Activated T-helper 9 cell treated with anti-CD3 and anti-CD28 coated beads, Interleukin-2, amount 50 U/mL, for 16 hours (primary cell): ENCODE measurements at places on chromosomes 3 and 15.

DNA sequence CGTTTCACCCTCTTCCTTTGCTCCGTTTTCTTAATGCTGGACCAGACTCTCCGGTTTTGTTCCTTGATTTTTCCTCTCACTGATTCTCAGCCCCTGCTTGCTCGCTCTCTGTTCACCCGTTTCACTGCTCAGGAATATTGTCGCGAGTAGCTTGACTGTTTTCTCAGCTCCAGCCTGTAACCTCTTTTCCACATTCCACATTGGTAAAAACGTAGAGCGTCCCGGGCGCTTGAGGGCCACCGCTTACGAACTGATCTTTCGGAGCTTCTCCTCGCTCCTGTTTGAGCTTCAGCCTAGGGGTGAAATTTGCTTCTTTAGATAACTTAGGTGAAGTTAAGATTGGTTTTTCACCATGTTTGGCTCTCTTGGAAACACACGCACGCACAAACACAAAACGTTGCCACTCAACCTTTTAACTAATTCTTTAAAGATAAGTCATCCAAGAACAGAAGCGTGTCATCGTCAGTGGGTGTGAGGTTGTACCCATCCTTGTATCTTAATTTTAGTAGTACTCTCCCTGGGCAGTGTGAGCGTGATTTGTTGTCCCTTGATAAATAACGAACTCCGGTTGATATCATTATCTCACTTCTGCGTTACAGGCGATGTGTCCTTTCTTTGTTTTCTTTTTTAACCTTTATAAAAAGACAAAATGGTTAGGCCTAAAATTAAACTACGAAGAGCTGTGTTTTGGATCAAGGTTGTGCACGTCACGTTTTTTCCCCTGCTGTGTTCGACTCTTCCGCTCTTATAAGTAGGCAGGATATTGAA is 1.0 kb downstream of the PAK2 start:
- DNase-seq = peak; percentile 15

DNA sequence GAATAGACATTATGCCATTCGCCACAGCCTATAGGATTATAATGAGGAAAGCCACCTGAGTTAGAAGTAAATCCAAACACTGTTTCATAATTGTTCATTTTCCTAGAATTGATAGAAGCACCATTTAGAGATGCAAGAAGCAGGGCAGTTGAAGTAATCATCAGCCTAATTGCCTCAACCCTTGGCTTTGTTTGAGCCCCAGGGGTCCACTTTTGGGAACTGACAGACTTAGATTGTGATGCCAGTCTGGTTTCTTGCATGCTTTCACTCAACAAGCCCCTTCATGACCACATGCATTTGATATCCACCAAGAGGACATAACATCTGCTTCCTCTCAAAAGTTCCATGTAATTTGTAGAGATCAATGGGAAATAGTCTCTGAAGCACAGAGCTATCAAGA is 97.2 kb upstream of the COL8A1 start:
- DNase-seq = no peak

- no peak for DNase-seq
Observed at GRCh38 chr3:106582151-106582550, 713.3 kb upstream of the CBLB start.

DNA sequence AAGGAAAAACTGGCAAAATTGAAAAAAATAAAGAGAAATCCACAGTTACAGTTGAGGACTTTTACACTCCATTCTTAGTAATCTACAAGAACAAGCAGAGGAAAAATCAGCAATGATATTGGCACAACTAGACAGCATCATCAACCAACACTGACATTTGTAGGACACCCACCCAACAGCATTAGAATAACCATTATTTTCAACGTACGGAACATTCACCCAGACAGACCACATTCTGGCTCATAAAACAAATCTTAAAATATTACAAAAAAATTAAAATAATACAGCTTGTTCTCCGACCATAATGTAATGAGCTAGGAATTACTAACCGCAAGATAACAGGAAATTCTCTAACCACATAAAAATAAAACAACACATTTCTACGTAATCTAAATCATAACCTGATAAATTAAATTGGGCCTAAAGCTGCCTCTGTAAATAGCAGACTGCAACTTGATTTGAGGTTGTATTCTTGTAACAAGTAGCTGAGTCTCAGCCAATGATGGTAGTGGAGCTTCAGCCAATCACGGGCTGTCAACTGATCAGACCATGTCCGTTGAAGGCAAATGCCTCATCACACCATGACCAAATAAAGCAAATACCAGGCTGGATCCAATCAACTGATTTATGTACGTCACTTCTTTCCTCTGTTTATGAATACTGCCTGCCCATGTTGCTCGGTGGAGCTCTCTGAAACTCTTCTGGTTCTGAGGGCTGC is 9.2 kb downstream of the PLSCR4 start:
- DNase-seq = no peak

GRCh38 chr3:141388823-141389621 is 20.7 kb downstream of the ZBTB38 start:
- no peak for DNase-seq

DNA sequence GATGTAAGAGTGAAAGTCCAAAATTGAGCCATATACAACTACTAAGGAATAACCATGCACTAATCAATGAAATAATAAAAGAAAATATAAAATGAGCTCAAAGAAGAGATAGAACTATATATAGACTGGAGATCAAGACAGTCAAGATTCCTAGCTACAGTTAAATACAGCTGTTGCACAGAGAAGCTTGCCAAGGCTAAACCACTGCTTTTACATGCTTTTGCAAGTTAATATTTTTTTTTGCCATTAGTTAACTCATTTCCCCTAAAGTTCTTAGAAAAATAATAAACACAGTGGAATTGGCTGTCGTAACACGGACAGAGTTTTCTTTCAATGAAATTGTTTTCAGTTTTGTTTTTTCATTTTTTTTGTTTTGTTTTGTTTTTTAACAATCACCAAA is 123.0 kb downstream of the VGLL3 start:
- no peak for DNase-seq

GRCh38 chr15:52558196-52558595 is 10.6 kb downstream of the ARPP19 start:
- DNase-seq = peak; percentile 29

DNA sequence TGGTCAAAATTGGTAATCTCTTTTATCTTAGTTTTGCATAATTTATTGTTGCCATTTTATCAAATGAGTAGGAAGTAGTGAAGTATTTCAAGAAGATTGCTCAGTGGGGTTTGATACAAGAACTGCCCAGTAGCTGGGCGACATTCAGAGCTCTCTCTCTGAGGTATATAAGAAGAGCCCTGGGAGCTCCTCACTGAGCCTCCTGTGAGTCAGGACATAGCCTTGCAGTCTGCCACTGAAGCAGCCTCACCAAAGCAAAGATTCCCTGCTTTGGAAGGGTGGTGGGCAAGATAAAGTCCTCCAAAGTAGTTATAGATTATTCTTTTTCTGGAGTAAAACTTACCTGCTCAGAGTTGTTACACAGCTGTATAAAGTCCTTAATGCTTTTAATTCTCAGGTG is 26.1 kb downstream of the SKIL start:
- no peak for DNase-seq

DNA sequence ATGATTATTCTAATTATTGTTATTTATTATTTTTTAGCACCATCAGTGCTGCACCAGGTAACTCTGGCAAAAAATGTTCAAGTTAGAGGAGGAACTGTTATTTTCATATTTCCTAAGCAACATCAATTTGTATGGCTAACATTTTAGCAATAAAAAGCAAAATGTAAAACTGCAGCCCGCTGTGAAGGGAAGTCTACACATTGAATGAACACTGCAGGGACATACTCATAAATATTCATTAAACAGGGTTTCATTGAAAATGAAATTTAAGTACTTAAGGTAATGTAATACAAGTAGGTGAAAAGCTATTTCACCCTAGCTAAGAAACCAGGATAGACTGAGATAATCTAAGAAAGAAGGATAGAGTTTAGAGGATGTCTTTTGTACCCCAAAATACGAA is 532.7 kb downstream of the NLGN1 start:
- DNase-seq = no peak

DNA sequence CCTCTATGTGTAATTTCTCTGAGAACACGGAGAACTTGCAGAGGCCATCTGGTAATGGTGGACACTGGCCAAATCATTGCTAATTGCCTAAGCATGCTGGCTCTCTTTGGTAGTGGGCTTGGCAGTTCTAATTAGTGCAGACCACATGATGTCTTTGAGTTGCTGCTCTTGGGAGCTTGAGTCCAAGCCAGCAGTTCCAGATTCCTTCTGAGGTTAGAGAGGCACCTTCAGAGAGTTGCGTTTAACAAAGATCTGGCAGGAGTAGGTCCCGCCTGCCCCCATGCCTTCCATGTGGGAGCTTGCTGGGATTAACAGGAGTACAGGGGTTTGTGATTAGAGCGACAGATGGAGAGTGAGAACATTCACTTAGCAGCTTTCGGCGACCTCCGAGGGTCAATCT is 449.0 kb upstream of the LMCD1 start:
- no peak for DNase-seq

DNA sequence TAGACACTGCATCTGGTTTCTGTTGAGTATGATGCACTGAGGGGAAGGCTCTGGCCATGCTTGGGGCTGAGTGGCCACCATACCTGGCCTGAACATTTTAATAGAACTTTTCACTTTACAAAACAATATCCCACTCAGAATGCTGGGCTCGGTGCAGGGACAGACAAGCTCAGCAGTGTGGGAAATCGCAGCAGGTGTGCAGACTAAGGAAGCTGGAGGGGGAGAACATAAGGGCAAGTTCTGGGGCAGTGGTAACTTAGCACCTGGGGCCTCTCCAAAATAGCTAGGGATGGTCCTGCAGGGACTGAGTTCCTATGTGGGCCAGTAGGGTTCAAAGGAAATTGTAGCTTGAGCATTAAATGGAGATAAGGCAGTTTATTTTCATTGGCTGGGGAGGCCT is 90.9 kb upstream of the RNU6-1 start:
- no peak for DNase-seq

GRCh38 chr3:64360280-64360679 is 135.0 kb upstream of the PRICKLE2 start:
- no peak for DNase-seq

DNA sequence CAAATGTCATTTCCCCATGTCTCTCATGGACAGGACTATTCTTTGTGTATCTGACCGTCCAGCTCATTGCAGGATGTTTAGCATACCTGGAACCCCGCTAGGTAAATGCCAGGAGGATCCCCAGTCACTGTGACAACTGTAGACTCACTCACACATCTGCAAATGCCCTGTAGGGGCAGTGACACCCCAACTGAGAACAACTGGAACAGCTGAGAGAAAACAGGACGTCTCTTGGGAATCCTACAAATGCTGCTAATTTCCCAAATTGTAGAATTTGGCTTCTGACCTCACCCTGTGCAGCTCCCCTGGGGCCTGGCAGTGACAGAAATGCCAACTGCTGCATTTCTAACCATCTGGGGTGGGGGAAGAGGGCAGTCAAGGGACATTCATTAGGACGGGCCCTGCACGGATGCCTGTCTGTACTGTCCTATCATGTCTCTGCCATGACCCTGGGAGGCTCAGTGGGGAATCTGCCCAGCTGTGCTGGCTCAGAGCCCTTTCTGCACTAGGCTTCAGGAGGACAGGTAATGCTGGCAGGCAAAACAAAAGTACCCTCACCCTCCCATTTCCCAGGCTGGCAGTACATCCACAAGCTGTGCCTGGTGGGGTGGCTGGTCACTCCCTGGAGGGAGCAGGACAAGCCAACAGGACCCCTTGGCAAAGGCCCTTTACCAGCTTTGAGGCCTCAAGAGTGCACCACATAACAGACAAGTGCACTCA is 30.4 kb downstream of the RAB6B start:
- DNase-seq = no peak

- no peak for DNase-seq
Observed at GRCh38 chr3:129567176-129567705, 24.3 kb downstream of the H1-8 start.

- DNase-seq = no peak
Observed at GRCh38 chr3:193372783-193373182, 5.8 kb downstream of the ATP13A5 start.

DNA sequence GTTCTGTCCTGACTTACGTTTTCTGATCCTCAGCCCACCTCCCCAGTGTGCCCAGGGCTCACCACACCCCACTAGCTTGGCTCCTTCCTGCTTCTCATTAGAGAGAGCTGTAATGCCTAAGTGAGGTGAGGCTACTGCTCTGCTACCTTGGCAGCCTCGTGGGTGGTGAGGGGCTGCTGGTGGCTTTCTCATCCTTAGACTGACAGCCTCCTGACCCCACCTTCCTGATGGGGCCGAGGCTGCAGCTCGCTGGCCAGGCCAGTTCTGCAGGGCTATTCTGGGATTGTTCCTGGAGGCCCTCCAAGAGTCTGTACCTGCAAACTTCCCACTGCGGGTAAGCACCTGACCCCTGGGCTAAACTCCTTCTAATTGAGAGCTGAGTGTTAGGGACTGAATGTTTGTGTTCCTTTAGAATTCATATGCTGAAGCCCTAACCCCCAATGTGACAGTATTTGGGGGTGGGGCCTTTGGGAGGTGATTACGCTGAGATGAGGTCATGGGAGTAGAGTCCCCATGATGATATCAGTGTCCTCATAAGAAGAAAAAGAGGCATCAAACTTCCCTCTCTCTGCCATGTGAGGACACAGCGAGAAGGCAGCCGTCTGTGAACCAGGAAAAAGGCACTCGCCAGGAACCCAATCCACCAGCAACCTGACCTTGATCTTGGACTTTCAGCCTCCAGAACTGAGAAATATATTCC is 38.1 kb upstream of the IQSEC1 start:
- DNase-seq = no peak

DNA sequence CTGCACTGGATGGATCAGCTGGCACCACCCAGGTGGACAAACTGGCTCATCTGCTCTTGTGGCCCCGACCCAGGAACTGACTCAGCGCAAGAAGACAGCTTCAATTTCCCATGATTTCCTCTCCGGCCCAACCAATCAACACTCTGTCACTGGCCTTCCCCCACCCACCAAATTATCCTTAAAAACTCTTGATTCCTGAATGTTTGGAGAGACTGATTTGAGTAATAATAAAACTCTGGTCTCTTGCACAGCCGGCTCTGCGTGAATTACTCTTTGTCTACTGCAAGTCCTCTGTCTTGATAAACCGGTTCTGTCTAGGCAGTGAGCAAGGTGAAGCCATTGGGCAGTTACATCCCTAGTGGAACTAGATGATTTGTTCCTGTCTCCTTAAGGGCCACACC is 16.1 kb downstream of the BDH1 start:
- no peak for DNase-seq

- no peak for DNase-seq
Observed at GRCh38 chr15:50134524-50135024, 15.5 kb upstream of the ATP8B4 start.

GRCh38 chr3:116191409-116191808 is 253.9 kb downstream of the LSAMP start:
- DNase-seq = no peak

DNA sequence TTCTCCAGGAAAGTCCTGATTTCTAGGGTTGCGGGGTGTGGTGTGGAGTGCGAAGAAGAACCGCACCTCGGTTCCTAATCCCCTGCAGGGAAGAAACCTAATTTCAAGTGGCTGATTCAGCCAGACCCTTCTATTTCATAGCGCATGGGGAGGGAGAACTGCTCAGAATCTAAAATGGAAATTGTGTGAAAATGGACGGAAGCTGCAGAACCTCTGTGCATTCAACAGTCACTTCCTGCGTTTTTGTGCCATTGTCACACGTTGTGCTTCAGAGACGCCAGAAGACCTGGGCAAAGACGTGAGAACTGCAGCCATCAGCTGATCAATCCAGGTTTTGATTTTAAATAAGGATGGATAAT is 1.2 kb downstream of the SIDT1 start:
- DNase-seq = peak; percentile 10

GRCh38 chr3:109559389-109559788 is 222.0 kb upstream of the DPPA4 start:
- DNase-seq = no peak
